ENCODE measurements at places on chromosomes 3 and 15.
A peak's percentile ranks its signal among the peaks of the same experiment; 100 is the strongest.

DNA sequence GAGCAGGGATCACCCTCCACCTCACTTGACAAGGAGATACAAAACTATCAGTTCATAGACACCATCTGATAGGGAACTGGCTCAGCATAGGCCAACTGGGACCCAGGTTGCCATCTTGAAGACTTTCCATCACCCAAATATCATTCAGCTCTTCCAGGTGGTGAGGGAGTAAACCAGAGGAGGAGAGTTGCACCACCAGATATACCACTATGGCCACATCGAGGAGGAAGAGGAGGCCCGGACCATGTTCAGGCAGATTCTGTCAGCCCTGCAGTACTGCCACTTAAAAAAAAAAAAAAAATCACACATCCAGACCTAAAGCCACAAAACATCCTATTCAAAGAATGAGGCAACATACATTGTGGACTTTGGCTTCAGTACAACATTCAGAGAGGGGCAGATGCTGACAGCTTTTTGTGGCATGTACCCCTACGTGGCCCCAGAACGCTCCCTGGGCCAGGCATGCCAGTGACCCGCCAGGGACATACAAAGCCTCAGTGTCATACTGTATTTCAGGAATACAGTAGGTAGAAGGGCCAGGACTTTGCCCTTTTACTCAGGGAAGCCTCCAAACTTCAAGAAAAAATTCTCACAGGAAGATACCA lies 18.4 kb upstream of the EMC3 start:
- DNase-seq, result no peak

DNA sequence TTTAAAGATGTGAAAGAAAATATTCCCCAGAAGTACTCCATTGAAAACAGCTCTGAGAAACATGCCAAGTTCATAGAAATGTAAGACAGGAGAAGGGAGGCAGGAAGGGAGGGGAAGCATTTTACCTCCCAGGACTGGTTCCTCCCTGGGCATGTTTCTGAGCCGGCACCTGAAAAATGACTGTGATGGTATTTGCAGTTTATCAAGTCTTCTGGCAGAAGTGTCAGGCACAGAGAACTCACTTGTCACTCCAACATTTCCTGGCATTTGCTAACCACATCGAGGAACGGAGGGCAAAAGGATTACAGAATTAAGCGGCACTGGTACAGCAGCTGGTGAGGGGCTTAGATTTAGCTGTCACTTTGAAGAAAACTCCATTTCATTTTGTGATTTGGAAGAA lies 1054.0 kb downstream of the TUSC7 start:
- no peak for DNase-seq

- DNase-seq, result no peak
These were observed 75.7 kb downstream of the LRRK1 start for GRCh38 chr15:100994597-100995446.

GRCh38 chr3:127656906-127657305 lies 15.8 kb upstream of the ABTB1 start:
- DNase-seq, result no peak

GRCh38 chr3:159634483-159634882 lies 354.2 kb upstream of the IL12A start:
- DNase-seq, result no peak

DNA sequence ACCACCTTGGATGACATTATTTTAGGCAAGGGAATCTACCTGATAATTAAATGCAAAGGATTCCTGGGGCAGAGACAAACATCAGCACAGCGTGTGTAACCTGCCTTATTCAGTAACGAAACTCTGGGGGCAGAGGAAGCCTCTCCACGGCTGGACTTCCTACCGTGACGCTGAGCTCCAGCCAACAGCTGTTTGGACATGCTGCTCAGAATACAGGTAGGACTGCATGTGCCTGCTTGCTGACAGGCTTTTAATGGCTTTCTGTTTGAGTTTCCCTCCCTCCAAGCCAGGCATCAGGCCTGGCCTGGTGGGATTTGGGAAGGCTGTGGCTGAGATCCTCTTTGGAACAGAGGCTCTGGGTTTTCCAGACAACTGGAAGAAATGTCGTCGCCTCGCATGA lies 150.6 kb downstream of the ADAMTS17 start:
- peak; percentile 81 for DNase-seq

- DNase-seq, result no peak
These were observed 299.5 kb upstream of the KCNMB2 start for GRCh38 chr3:178236555-178237277.

GRCh38 chr3:40211579-40211978 lies 97.9 kb upstream of the EIF1B start:
- DNase-seq, result no peak

DNA sequence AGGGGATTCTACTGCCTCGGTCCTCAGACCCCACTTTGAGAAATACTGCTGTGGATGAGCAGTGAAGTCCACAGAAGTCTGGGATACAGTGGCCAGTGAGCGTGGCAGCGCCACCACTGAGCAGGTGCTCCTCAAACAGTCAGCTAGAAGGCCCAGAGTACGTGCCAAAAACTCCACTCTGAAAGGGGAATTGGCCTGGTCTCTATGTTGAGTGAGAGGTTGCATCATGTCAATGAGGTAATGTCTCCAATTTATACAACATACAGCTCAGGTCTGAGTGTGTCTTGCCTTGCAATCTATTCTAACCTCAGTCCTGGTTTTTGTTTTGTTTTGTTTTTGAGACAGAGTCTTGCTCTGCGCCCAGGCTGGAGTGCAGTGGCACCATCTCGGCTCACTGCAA lies 53.3 kb upstream of the ETV5 start:
- peak; percentile 64 for DNase-seq

- no peak for DNase-seq
These were observed 218.0 kb downstream of the ZBTB20 start for GRCh38 chr3:114928989-114929640.

DNA sequence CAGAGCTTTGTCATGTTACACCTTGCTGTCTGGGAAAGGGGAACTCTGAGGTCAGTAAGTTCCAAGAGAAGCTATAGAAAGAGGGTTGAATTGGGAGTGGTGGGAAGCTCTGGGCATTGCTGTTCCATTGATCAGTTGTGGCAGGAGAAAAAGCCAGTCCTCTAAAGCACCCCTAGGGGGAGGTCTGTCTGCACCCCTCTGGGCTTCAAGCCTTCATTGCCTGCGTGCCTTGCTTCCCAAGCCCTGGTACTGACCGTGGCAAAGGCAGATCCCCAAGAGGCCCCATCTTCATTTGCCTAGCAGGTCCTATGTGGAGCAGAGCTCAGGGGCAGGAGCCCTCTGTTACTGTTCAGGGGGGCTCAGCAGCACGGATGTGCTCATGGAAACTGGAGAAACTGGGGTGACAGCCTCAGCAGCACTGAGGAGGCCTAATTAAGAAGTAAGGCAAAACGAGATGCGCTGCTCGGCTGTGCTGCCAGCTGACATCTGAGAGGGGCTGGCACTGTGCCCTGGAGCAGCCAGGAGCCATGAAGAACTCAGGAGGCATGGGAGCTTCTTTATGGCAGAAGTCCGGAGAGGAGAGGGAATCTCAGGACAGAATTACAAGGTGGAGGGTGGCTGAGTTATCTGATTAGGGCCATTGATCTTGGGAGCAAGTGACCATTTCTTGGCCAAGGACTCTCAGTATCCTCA lies 270.9 kb downstream of the RPLP1 start:
- DNase-seq, result peak; percentile 40

DNA sequence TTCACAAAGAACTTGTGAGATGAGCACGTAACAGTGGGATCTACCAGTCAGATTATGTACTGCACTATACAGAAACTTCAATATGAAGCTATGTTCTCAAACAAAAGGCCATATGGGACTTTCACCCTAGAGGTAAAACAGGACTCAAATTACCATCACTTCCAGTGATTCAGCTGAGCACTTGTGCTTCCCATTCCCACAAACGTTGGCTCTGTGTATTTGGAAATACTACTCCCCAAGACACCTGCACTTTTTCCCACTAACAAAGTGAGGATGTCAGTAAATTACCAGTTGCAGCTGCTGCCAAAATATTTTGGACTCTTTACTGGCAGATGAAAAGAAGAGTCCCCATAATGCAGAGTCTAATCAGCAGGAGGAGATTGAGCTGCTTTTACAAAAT lies 1570.1 kb downstream of the SI start:
- no peak for DNase-seq

- DNase-seq, result no peak
These were observed 773.1 kb upstream of the NR2F2 start for GRCh38 chr15:95557226-95558046.
